ENCODE measurements at places on chromosomes 7 and 10.
A peak's percentile ranks its signal among the peaks of the same experiment; 100 is the strongest.

DNA sequence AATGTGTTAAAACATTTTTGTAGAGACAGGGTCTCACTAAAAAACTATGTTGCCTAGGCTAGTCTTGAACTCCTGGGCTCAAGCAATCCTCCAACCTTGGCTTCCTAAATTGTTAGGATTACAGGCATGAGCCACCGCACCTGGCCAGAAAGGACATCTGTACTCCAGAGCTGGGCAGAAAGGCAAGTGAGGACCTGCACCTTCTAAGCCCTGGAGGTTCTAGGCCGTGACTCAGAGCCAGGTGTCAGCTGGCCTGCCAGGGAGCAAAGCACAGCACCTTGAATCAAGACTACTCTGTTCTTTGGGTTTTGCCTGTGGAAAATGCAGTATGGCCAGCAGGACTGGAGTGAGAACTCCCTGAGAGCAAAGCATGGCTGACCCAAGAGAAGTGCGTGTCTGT, 396.5 kb downstream of the ADRA2A start:
- DNase-seq, result no peak

DNA sequence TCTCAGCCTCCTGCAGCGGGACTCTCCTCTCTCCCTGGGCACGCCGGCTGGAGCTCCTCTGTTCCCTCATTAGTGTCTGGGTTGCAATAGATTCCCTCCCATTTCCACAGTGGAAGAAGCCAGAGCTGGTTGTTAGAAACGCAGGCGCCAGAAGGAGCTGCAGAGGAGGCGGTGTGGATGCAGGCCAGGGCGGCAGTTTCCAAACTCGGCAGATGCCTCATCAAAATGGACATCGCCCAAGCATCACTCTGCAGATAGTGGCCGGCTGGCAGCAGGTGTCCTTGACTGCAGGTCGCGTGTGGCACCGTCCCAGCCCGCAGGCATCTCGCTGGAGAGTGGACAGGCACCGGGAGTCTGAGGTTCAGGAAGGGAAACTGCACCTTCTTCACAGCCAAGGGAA, 201.8 kb downstream of the TCERG1L start:
- no peak for DNase-seq

DNA sequence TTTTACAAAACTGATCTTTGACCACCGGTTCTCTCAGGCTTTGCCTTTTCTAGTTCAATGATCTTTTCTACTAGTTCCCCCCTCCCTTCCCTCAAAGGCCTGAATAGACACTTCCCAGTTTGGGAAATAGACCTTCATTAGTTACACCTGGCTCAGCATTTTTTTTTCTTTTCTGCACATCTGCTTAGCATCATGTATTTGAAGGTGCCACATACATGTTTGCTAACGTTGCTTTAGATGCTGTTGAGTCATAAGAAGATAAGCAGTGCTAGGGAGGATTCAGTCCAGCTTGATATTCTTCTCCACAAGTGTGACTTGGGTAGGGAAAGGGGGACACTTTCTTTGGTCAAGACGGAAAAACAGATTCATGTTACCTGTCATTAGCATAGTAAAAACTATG, 78.3 kb downstream of the BICC1 start:
- no peak for DNase-seq

GRCh38 chr7:111958431-111958830, 247.8 kb downstream of the DOCK4 start:
- no peak for DNase-seq

DNA sequence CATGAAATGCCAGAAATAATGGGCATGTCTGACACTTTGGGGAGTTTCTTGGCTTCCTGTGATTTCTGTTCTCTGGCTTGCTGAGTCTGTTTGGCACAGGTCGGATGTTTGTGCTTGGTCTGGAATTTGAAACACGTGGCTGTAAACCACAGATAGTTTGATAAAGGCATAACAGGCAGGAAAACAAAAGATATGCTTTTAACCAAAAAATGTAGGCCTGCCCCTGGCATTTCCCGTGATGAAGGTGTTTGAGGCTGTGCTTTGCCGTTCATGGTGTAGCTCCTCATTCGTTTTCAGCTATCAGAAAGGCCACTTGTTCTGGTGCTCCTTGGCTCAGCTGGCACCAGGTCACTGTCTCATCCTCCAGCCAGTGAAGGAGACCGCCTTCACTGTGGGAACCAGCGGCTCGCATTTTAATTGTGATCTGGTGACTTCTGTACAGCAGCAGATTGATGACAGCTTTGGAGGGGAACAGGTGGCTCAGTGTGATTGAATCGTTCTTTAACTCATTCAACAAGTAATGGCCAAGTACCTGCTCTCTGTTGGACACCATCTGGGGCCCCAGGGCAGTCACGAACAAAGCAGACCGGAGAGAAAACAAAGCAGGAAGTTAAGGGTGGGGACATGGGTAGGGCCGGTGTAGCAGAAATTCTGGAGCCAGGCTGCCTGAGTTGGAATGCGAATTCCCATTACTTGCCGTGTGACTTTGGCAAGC, 111.5 kb downstream of the CCNY start:
- peak; percentile 33 for DNase-seq

GRCh38 chr10:47354165-47354564, 6.0 kb downstream of the RBP3 start:
- DNase-seq, result no peak

GRCh38 chr7:151138153-151138851, 29.2 kb downstream of the GBX1 start:
- no peak for DNase-seq

DNA sequence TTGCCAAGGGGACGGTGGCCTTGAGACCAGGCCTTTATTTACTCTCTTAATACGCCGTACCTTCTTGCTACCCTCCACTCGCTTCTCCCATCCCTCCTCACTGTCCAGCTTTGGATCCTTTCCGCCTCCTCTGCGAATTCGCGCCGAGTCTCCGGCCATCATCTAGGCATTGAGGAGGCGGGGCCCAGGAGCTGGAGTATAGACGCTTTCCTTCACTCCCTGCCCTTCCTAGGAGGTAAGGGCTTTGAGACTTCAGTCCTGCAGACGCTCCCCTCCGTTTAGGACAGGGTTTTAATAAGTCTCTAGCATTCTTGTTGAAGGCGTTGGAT, 538 bp downstream of the TFAM start:
- peak; percentile 8 for DNase-seq

DNA sequence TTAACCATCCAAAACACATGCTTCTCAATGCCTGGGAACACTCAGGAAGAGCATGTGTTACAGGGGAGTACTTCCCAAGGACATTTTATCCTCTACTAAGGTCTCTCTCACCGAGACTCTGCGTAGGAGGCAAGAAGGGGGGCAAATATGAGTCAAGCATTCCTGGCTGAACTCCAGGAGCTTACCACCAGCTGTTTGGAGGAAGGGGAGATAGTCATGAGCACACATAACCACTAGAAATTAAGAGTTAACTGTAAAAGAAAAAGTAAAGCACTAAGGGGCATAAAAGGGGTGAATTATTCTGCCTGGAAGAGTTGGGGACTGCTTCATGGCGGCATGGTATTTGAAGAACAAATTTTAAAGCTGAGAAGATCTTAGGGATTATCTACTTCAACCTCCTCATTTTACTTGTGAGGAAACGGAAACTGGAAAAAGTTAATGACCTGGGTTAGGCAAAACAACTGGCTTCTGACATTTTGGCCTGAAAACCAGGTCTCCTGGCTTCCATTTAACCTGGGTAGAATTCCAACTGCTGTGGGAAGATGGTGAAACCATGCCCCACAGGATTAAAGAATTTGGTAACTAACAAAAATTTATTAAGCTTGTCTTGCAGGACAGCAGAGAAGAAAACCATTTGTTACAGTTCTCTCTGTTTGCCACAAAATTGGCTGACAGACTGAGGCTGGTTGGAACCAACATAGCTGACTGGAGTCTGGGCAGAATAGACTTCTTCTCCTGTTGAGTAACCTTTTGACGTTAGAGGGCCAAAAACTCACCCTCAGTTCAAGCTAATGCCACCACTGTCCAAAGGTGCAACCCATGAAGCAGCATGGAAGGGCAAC, 85.5 kb downstream of the SLC25A13 start:
- no peak for DNase-seq

DNA sequence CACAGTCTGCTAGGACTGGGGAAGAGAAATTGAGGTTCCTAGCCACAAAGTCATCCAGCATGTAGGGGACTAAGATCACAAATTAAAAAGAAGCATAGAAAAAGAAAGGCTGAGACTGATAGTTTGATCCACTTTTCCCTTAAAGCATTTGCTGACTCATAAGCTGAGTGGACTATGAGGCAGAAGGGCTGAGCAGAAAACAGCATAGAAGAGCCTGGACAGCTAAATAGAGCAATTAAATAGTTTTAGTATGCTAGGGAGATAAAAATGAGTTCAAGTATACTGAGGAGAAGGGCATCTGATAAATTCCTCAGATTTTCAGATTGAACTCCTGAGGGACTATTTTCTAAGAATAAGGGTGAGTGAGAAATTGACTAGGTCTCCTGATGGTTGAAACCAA, 155.9 kb upstream of the EGR2 start:
- no peak for DNase-seq

DNA sequence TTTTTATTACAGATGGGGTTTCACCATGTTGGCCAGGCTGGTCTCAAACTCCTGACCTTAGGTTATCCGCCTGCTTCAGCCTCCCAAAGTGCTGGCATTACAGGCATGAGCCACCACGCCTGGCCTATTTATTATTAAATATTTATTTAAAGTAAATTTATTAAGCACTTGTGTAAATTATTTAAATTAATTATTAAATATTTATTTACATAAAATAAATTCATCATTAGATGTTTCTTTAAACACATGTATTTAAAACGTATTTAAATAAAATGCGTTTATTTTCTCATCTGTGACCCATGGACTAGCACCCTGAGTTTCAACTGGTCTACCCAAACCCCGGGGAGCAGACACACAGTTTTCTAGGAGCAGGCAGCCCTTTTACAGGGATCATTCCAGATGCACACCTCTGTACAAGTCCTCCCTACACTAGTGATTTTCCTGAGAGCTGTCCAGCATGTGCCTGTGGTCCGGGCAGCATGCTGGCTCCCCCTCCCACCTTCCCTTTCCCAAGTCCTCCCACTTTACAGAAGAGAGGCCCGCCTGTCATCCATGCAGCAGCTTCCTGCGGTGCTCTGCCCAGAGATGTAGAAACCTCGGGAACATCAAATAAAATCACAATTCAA, 89.2 kb upstream of the ATP6V0A4 start:
- no peak for DNase-seq

GRCh38 chr7:140661124-140661523, 11.6 kb upstream of the ADCK2 start:
- no peak for DNase-seq

DNA sequence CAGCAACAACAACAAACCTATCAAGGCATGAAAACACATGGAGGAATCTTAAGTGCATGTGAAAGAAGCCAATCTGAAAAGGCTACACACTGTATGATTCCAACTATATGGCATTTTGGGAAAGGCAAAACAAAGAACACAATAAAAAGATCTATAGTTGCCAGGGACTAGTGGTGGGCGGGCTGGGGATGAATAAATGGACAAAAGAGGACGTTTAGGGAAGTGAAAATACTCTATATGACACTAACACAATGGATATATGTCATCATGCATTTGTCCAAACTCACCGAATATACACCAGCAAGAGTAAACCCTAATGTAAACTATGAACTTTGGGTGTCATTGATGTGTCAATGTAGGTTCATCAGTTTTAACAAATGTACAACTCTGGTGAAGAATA, 89.1 kb downstream of the SEMA3E start:
- no peak for DNase-seq

GRCh38 chr10:126690534-126690933, 20.0 kb upstream of the C10orf90 start:
- DNase-seq, result no peak

DNA sequence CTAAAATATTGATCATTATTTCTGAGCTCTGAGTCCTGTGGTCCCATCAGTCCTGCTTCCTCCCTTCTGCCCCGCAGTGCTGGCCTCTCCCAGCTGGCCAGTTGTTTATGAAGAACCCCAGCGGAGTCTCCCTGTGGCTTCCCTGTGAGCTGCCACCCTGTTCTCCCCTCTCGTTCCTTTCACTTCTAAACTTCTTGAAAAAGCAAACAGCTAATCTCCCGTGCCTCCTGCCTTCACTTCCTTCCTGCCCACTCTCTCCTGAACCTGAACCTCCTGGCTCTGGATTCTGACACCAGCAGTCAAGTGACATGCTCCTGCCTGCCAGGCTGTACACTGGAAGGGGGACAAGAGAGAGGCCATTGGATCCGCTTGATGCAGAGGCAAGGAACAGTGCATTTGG, 63.7 kb upstream of the ZPBP start:
- no peak for DNase-seq

GRCh38 chr10:61778137-61778536, 115.4 kb downstream of the CABCOCO1 start:
- no peak for DNase-seq

GRCh38 chr7:99733448-99733847, 1.5 kb downstream of the CYP3A7 start:
- DNase-seq, result no peak

DNA sequence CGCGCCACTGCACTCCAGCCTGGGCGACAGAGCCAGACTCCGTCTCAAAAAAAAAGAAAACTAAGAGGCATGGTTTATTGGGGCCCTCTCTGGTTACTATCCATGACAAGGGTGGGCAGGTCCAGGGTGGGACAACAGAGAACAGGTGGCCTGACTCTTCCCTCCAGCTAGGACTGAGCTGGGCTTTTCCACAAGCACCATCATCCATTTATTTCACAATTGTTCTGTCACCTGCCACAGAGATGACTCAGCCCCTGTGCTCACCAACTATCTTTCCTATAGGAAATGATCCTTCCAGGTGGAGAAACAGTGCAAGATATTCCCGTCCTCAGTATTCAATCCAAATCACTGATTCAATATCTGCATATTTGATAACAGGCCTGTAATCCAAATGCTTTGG, 44.9 kb upstream of the MYL10 start:
- no peak for DNase-seq

DNA sequence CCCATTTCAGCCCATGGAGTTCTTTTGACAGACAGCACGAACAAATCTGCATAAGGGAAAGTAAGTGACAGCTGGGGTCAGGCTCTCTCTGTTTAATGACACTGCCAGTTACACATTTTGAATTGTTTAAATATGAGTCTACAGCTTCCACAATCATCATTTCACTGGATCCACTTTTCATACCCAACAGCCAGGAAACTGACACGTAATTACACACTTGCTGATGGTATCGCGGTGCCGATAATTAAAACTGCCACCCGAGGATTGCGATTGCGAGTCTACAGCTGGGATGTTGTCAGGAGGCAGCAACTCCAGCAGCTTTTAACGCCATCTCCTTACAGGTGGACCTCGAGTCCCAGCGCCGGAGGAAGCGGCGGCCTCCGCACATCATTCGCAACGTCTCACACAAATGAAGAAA, 230.8 kb upstream of the MGMT start:
- DNase-seq, result no peak
